ENCODE measurements at places on chromosomes 11 and 22.
A peak's percentile ranks its signal among the peaks of the same experiment; 100 is the strongest.

- DNase-seq, result no peak
Measured at GRCh38 chr11:7252683-7253213, 1.0 kb downstream of the SYT9 start.

- no peak for DNase-seq
Measured at GRCh38 chr22:48309836-48310235, 1517.8 kb downstream of the BRD1 start.

- DNase-seq, result no peak
Measured at GRCh38 chr11:10322830-10323792, 18.2 kb downstream of the ADM start.

DNA sequence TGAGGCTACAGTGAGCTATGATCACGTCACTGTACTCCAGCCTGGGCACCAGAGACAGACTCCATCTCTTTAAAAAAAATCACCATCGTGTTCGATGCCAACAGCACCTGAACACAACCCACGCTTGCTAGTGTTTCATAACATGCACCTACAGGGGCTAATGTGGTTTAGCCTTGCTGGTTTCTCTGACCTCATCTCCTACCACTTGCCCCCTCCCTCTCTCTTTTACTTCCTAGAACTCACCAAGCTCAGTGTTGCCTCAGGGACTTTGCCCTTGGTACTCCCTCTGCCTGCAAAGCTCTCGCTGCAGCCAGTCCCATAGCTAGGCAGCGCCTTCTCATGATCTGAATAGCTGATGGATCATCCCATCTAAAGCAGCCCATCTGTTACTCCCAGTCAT lies 99.8 kb downstream of the FBXO7 start:
- no peak for DNase-seq

DNA sequence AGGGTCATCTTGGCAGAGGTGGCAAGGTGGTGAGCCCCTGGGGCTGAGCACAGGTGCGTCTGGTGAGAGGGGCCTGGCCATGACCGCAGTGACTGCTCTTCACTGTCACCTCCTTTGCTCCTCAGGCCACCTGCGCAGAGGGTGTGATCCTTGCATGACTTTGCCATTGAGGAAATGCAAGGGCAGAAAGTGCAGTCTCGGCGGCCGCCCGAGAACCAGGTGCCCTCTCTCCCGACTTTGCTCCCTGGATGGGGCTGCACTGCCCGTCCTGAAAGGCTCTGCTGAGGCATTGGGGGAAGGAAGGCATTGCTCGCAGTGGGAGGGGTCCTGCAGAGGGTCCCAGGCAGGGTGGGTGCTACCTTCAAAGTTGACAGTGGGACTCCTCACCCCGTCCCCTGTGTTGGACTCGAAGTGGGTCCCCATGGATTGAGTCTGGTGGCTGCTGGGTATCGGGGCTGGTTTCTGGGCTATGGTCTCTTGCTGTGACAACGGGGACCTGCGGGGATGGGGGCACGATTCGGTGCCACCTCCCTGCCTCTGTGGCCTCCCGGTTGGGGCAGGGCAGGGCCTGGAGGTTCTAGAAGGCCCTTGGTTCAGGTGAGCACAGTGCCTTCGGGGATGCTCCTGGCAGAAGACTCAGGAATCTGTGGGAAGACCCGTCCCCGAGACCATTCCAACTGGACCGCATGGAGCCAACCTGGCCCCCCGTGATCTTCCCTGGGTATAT lies 1239.4 kb downstream of the BRD1 start:
- DNase-seq, result no peak

DNA sequence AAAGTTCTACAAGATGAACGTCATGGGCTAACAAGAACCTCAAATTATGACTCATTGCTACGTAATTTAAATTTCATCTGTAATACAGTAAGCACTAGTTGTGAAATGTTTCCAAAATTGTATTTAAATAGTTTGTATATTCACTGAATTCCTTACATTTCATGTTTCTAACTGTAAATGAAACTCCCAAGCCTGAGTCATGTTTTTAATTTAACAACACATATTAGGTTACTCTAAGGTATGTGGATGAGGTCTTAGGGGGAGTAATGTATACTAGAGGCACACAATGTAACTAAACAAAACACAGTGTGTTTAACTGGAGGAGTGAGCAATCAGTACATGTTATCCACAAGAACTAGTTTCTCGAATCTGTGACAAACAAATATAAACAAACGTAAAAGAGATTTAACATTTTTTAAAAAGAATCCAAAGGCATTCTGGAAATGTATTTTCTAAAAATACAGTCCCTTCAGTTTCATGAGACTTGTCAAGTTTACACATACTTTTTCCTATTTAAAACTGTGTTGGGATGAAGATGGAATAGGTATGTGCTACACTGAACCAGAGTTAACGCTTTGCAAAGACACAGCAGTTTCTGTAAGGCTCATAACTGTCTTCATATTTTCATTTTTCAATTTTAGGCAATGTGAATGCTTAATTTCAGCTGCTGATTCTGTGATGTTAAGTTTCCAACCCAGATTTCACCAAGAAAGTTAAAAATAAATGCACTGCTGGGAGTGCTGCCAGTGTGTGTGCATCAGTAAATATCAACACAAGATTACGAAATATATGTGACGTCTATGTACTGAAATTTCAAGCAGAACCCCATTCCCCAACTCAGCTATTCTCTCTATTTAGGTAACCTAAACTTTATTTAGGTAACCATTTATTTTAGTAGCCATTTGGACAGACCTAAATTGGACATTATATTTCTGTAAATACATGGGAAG lies 52.6 kb downstream of the PITPNB start:
- DNase-seq, result peak; percentile 55
